ENCODE measurements at places on chromosomes 2 and 18. TPM values are rescaled to one million over a fixed set of nuclear protein-coding genes. Genes with fewer than 3 reads are reported as not detected.

- no peak for DNase-seq
Measured at GRCh38 chr2:38218591-38218991, 142.6 kb upstream of the CYP1B1 start.

DNA sequence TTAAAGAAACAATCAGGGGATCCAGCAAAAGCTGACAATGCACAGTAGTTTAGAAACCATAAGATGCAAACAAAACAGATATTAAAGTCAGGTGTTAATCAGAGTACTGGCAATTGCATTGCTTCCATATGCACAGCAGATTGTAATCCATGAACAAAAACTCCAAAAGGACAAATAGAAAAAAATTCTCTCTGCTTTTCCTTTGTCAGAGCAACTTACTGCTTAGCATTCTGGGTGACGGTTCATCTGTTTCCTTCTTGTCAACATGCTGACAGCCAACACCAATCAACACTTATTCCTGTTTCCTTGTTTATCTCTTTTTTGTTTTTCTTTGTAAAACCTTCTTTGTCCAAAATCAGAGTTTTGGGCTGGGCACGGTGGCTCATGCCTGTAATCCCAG lies 473.1 kb downstream of the XIRP2 start:
- no peak for DNase-seq

Gene STEAP3
- total RNA-seq, result 7.7 TPM

Gene ANKRD30BL
- not detected for total RNA-seq

DNA sequence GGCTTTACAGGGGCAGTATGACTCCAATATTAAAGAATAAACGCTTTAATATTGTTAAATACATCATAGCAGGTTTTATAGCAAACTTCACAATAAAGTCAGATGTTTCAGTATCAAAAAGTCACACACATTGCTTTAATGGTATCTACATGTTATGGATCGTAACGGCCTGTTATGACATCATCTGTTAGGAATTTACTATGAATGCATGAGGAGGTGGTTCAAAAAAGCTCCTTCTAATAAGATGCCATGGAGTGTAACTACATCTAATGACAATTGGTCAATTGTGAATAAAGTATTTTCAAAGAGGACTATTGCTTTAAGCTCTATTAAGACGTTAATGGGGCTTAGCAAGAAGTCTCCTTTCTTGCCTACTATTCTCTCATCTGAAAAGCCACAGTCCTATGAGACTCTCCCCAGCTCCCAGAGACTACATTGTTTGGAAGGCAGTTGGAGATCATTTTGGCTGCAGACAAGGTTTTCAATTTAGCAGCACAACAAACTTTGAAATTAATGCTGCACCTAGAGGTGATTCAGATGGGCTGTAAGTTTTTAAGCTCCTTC lies 300.7 kb upstream of the MEIS1 start:
- DNase-seq, result no peak

- DNase-seq, result no peak
Measured at GRCh38 chr2:186429104-186429503, 57.0 kb upstream of the ZC3H15 start.

DNA sequence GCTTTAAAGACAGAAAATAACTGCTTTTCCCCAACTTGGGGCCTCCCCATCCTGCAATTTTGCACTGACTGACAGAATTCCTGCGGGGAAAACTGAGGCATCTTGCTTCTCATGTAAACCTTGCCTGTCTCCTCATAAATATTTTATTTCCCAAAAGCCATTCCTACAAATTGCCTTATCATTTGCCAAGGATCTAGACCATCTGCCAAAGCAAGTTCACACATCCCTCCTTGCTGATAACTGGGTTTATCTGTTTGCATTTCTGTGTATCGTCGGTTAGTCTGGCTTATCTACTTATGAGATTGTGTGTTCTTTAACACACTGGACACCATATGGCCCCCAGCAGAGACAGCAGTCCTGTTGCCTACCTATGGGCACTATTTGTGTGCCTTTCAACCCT lies 3.0 kb upstream of the CNGA3 start:
- no peak for DNase-seq

- DNase-seq, result no peak
Measured at GRCh38 chr2:152359573-152360363, 24.8 kb downstream of the FMNL2 start.

DNA sequence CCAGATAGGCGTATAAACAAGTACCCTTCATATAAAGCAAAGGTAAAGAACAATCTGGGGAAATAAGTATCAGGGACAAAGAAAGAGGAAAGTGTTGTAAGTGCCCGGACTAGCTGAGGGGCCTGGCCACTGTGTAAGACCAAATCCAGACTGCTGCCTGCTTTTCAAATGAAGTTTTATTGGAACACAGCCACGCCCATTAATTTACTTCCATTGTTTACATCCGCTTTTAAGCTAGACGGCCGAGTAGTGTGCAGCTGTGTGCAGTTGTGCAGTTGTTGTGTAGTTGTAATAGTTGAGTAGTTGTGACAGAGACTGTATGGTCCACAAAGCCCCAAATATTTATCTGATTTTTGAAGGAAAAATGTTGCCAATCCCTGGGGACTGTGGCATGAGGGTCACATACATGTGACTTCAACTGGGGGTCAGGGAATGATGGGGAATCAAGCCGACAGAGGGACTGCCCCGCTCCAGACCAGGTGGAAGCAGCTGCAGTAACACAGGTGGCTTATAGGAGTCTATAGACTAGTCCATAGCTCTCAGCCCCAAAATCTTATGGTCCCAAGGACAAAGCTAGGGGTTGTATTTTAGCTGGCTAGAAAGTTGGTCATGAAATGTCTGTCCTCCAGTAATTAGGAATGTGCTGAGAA lies 30.0 kb downstream of the FHL2 start:
- no peak for DNase-seq
